ENCODE measurements at places on chromosomes 6 and 20. TPM values are rescaled to one million over a fixed set of nuclear protein-coding genes. Genes with fewer than 3 reads are reported as not detected.

KHDC1L gene
- 0.13 TPM for total RNA-seq

GPX5 gene
- not detected for total RNA-seq

COX4I2 gene
- total RNA-seq = 11.4 TPM

BEND6 gene
- 0.27 TPM for total RNA-seq

HCRTR2 gene
- total RNA-seq = not detected

NRSN1 gene
- not detected for total RNA-seq

SAPCD1 gene
- 2.7 TPM for total RNA-seq

SLC22A1 gene
- total RNA-seq = 1.2 TPM

AIG1 gene
- 32.9 TPM for total RNA-seq

KIAA0408 gene
- total RNA-seq = 17.6 TPM

ZBTB9 gene
- 4.7 TPM for total RNA-seq

KCNK5 gene
- 1.5 TPM for total RNA-seq

PTCRA gene
- not detected for total RNA-seq

UFL1 gene
- total RNA-seq = 24.3 TPM

TMEM74B gene
- 3.1 TPM for total RNA-seq

C6orf132 gene
- total RNA-seq = 0.53 TPM

GNMT gene
- 0.22 TPM for total RNA-seq

NCR2 gene
- not detected for total RNA-seq

ISM1 gene
- total RNA-seq = 1.4 TPM

PRDM13 gene
- 0.04 TPM for total RNA-seq

RAET1G gene
- total RNA-seq = 0.09 TPM

KCNK16 gene
- not detected for total RNA-seq

KHDRBS2 gene
- total RNA-seq = 0.71 TPM

HSPA1A gene
- 76.7 TPM for total RNA-seq

ATP9A gene
- 39.4 TPM for total RNA-seq

SIGLEC1 gene
- 2.1 TPM for total RNA-seq

GTSF1L gene
- total RNA-seq = not detected

HLA-DQA1 gene
- total RNA-seq = 2.6 TPM

AKIRIN2 gene
- total RNA-seq = 13.0 TPM

ARMH2 gene
- not detected for total RNA-seq

SLC25A27 gene
- total RNA-seq = 18.6 TPM

MEI4 gene
- under 0.01 TPM for total RNA-seq

RAB5IF gene
- 43.8 TPM for total RNA-seq

DEFB113 gene
- not detected for total RNA-seq

ZNF831 gene
- 0.18 TPM for total RNA-seq

TMX4 gene
- 18.1 TPM for total RNA-seq

TRIM31 gene
- total RNA-seq = not detected

CCDC170 gene
- 1.2 TPM for total RNA-seq

IL17F gene
- not detected for total RNA-seq

DEFB126 gene
- not detected for total RNA-seq

BPIFB3 gene
- not detected for total RNA-seq

ENPP1 gene
- total RNA-seq = 13.7 TPM

ULBP2 gene
- total RNA-seq = 0.27 TPM

MCHR2 gene
- not detected for total RNA-seq

STK4 gene
- 11.2 TPM for total RNA-seq

SYCP2 gene
- 3.1 TPM for total RNA-seq

ZBTB12 gene
- 2.7 TPM for total RNA-seq

SIRPD gene
- total RNA-seq = not detected

SLC22A2 gene
- 0.04 TPM for total RNA-seq
